ENCODE measurements at places on chromosomes 1 and 21.

- no peak for DNase-seq
Observed at GRCh38 chr1:15081102-15081501, 72.4 kb upstream of the TMEM51 start.

DNA sequence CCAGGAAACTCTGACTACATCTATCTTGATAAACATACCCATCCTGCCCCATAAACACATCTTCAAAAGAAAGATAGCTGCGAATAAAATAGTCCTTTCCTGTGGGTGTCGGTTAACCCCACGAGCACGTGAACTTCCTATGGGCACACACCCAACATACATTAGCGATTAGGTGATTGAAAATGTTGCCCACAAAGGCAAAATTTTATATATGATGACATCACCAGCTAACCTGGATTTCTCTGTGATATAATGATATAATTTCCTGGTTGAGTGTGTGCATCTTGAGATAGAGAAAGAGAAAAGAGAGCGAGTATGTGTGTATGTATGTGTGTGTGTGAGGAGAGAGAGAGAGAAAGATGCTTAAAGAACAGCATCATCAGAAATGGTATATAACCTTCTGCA lies 296.1 kb downstream of the PTPRC start:
- DNase-seq = peak; percentile 56

DNA sequence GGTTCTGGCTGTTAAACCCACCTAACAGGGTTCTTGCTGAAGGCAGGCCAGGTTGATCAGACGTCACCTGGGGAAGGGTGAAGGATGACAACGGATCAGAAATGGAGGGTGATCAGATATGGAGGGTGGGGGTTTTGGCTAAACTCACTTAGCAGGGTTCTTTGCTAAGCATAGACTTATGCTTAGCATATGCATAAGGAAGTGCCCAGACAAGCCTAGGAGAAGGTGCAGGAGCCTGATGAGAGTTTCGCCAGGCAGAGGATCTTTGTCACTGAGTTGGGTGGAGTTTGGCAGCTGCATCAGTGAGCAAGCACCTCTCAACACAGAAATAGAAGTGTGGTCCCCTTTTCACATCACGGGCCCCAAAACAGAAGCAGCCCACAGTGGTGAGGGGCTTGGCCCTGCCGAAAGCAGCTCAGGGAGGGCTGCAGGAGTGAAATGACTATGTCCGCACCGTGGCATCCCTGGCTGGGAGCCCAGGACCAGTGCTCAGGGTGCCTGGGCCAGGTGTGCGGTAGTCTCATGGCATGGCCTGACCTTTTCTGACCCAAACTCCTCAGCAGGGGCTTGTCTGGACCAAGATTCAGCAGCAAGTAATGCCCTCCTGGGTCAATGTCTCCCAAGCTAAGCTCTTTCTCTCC lies 101.6 kb downstream of the AJAP1 start:
- no peak for DNase-seq

GRCh38 chr1:13869172-13869797 lies 169.3 kb downstream of the PRDM2 start:
- no peak for DNase-seq

DNA sequence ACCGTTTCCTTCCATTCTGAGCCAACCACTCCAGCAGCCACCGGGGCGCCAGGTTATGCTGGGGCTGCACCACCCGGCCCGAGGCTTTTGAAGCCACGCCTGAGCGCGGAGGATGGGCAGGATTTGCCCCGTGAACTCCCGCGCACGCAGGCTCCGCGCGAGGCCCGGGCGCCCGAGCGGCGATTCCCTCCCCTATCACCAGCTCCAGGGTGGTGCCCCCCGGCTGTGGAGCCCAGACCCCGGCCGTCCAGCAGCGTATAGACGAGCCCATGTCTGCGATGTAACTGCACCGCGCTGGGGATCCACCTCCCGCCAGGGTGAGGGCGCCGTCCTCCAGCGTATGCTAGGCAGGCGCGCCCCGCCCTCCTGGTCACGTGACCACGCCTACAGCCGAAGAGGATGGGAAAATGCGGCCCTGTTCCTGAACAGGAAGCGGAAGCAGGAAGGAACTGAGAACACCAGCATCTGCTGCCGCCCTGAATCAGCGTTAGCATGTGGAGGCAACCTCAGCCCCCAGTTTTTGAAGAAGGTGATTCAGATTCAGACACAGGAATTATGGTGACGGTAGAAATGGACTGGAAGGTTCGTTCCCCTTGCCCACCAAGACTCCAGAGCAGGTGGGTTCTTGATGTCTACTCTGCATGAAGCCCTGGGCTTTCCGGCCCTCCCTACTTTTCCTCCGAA lies 46.0 kb downstream of the VPS26C start:
- peak; percentile 92 for DNase-seq

GRCh38 chr21:32544697-32545096 lies 40.6 kb downstream of the TCP10L start:
- no peak for DNase-seq

Data from activated gamma-delta T cell treated with Interleukin-2 at 50 U/mL for 16 hours (primary cell).